NCI-H2107 (cell line): ENCODE measurements at places on chromosomes 11 and 22.

DNA sequence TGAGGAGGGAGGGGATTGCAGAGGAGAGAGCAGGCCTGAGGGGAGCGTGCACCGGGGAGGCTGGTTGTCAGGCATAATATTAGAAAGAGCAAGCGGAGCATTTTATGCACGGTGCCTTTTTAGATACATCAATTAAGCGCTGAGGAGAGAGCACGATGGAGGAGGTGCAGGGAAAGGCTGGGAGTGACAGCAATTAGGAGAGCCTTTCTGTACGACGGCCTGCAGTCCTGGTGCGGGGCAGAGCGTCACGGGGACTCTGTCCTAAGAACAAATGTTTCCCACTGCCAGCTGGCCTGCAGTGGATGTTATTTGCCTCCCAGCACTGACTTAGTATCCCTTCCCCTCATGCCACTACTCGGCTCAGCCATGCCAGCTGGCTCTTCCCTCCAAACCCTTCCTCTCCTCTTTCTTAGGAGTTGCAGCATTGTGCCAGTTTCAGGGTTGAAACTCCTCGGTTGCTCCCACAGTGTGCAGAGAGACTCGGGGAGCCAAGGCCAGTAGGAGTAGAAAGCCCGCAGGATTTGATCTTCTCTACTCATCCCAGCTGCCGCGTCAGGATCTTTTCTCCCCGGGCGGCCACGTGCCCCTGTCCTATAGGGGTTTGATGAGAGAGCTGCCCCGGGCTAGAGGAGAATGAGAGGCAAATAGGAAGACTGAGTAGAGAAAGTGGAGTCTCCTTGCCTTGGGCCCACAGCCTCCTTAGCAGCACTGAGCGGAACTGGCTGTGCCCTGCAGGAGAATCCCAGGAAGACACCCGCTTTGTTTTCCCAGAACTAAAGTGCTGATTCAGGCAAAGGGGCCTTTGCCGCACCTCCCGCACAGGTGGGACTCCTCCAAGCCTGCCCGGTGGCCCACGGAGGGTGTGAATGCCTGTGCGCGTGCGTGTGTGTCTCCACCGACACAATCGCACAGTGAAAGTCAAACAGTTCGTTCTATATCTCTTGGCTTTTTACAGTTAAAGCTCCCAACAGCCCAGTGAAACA lies 875.3 kb downstream of the NTM start:
- no peak for DNase-seq

DNA sequence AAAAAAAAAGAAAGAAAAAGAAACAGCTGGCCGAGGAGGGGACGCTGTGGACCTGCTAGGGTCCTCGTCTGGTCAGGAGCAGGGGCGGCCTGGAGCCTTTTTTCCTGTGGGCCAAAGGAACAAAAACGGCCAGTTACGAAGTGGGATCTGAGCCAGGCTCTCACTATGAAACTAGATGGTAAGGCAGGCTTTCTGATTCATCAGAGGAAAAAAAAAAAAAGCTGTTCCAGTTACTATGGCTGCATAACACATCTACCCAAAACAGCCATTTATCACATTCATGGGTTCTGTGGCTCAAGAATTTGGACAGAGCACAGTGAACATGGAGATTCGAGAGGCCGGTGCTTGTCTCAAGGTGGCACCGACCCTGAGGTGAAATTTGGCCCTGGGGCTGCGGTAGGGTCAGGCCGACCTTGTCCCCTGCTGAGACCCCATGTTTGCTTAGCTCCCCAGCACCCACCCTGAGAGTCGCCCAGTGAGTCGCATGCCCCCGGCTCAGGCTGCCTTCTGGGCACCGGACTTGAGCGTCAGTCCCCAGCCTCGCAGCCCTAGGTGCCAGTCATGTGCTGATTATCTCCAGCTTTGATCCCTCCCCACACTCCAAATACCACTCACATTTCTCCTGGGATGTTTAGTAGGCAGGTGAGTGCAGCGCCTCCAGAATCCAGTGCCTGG lies 34.2 kb downstream of the MRGPRD start:
- DNase-seq, result no peak

GRCh38 chr11:124798991-124799347 lies 1.2 kb downstream of the MSANTD2 start:
- DNase-seq, result no peak

GRCh38 chr11:125525303-125525702 lies 29.2 kb upstream of the FEZ1 start:
- no peak for DNase-seq

- no peak for DNase-seq
Observed at GRCh38 chr11:113262594-113262993, 51.8 kb upstream of the TTC12 start.

DNA sequence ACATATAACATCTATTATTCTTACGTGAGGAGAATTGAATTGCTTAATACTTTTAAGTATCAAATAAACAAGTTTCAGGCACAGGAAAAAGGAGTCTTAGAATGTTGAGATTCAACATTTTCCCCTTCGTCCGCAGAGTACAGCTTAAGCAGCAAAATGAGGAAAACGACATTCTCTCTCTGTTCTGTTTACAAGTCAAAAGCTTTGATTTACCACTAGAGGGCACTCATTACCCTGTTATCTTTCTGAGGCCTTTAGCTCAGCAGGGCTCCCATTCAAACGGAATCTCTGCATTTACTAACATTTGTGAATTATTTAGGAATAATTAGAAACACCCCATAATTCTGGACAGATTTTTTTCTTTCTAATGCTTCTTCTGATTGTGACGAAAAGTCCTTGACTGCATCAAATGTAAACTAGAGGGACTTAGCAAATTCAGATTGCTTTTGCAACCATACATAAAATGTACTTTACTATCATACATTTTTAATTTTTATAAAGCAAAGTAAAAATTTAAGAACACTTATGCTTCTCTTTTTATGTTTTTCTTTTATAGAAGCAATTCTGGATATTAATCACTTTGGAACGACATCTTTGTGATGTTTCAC lies 75.0 kb downstream of the JRKL start:
- peak; percentile 8 for DNase-seq

- no peak for DNase-seq
Observed at GRCh38 chr22:24807284-24807950, 1.4 kb downstream of the SGSM1 start.
